ENCODE measurements at places on chromosomes 2 and 18.

DNA sequence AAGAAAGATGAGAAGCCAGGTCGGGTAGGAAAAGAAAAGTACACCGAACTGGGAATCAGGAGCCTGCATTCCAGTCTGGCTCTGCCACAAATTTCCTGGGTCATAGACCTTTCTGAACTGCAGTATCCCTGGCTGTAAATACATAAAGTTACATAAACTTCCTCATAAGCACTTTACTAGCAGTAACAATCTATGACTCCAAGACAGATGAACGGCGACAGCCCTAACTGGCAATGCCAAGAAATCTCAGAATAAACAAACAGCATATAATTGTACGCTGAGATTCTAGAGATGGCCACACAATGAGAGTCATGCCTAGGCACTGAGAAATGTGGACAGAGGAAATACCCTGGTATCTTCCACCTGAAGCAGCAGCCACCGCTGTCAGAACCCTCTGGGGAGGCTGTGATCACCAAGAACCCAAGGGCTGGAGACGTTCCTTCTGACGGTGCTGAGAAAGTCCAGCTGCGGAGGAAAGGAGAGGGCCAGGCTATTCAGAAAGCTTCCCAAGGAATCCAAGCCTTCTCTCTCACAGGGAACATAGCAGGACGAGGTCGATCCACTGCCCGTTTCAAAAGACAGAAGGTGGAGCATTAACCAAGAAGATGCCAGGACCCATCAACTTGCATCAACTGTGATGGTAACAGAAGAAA, 89.3 kb upstream of the SLC66A3 start:
- DNase-seq: peak; percentile 23

GRCh38 chr2:239268082-239268481, 132.7 kb downstream of the HDAC4 start:
- DNase-seq: no peak

- DNase-seq: no peak
These were observed 70.9 kb downstream of the ZNF385B start for GRCh38 chr2:179790235-179791217.

DNA sequence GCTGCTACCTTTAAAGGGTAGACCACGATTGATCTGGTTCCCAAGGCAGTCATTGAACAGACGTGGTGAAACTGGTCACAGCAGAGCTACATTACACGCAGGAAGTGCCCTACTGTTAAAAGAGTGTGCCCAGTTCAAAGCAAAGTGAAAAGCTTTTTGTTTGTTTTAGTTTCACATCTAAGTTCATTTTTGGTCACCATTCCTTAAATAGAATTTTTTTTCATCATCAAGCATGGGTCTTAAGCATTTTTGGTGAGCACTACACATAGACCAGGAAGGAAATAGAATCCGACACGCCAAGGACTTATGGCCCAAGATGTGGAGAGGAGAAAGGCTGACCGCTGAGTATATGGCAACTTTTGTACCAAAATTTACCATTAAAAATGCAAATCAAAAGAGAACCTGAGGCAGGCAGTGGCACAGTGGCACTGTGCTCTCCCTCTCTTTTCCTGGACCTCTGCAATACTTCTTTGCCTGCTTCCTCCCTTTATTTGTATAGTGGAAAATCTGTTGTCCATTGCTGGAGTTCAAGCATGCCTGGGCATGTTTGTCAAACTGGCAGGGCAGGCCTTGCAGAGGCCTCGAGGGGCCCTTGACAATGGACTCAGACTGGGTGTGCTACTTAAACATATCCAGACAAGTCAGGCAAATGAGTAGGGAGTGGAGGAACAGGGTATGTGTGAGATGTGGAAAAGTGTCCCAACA, 42.6 kb upstream of the HNRNPA3 start:
- DNase-seq: no peak

DNA sequence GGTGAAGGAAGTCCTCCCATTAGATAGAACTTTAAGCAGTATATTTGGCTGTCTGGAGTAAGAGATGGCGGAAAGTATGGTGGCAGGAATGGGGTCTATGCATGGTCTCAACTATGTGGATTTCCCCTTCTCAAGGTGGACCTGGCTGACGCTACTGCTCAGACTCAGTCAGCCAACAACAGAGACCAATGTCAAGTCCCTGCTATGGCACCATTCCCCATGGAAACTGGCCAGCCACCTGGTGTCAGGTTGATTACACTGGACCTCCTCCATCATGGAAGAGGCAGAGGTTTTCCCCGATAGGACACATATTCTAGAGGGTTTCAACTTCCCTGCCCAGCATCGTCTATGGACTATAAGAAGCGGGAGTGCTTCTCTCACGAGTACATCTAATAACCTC, 8.6 kb upstream of the FAHD2A start:
- no peak for DNase-seq

DNA sequence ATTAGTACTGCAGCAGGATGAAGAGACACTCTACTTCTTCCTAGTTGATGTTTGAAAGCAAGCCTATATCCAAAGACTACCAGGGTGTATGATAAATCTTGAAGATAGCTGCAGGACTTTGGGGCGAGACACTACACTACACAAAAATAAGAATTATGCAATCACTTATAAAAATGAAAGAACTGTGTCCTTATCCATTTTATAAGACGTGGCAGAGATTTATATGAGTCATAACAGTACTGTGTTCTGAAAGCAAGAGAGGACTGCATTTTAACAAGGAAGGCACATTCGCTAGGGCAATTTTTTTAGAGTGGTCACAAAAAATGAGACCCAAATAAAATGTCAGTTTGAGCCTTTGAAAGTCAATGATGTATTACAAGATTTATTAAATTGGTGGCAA, 617.0 kb upstream of the LINC00305 start:
- no peak for DNase-seq

- DNase-seq: no peak
These were observed 124.1 kb upstream of the ZBTB14 start for GRCh38 chr18:5419601-5420000.

DNA sequence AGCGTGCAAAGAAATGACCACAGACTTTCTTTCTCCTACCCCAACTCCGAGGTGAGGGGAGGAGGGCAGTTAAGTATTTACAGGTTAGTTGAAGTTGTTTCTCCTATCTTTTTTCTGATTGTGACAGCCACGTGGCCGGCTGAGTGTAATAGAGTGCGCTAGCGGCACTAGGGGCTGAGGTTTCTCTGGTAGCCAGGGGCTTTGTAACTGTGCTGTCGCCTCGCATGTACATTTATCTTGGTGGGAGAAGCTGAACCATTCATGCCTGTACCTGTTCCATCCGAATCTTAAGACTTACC, 214.1 kb upstream of the STON1 start:
- DNase-seq: peak; percentile 55

GRCh38 chr2:111024496-111024895, 96.2 kb upstream of the BCL2L11 start:
- no peak for DNase-seq

GRCh38 chr2:24894750-24895149, 25.3 kb downstream of the ADCY3 start:
- DNase-seq: no peak

DNA sequence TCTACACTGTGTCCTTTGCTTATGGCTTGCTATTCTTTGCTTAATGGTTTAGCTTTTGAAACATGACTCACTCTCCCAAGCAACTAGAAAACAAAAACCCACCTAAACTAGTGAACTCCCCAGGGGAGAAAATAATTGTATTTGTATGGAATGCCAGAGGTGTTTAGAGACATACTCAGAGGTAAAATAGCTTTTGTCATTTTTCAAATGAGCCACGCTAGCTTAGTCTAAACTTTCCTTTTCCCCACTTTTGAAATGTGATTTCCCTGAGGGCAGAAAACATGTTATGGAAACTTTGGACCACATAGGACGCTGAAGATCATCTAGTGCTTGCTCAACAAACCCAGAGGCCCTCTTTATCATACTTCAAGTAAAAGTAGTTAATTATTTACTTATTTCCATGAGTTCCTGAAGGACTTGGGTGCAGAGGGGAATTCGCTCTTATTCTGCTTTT, 16.5 kb upstream of the CYTIP start:
- DNase-seq: no peak

- DNase-seq: no peak
These were observed 2.2 kb downstream of the CDH19 start for GRCh38 chr18:66601649-66602048.

DNA sequence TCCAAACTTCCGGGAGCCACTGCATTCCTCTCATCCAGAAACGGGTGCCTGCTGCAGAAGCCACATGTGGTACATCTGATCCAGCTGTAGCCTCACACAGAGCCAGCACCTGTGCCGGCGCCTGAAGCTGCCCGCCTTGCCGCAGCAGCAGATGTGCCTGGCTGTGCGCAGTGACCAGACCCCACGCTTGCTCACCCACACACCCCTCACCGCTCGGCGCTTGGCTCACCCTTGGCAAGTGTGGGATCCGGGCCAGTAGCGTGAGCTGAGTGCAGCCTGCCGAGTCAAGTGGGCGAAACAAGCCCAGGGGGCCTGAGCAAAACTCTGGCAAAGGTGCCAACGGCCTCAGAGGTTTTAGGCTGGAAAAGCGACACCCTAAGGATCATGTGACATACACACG, 220.1 kb upstream of the TMEFF2 start:
- no peak for DNase-seq

GRCh38 chr2:39510140-39510539, 73.1 kb upstream of the MAP4K3 start:
- no peak for DNase-seq

GRCh38 chr2:18047213-18047611, 168.7 kb downstream of the KCNS3 start:
- no peak for DNase-seq

GRCh38 chr18:73151086-73151485, 283.3 kb upstream of the NETO1 start:
- DNase-seq: no peak

DNA sequence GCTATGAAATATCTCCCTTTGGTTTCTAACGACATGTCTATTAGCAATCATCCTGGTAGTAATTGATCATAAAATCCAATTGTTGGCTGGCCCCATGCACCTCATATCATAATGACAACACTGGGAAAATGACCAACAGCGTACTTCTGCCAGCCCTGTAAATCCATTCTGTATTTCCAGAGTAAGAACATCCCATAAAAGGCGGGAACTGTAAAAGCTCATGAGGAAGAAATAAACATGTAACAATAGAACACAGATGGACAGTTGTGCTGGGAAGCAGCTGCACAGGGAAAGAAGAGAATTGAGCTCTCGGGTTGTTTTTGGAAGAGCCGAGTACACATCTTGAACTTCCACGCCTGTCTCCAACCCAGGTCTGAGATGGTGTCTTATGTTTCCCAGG, 218.7 kb downstream of the CMPK2 start:
- DNase-seq: no peak

DNA sequence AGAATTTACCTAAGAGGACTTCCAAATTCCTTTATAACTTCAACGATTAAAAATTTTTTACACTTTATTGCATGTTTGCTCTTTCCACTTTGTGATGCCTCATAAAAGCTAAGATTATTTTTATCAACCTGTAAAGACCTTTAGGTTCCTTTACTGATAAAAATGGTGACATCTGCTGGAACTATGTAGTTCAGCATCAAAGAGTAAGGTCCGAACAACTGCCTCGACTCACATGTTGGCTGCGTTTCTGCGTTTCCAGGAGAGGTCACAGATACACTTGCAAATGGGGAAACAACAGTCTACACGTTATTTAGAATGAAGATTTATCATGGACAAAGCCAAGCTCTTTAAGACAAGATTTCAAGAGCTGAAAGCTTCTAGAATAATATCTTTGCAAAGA, 18.8 kb upstream of the TMX3 start:
- no peak for DNase-seq

- DNase-seq: no peak
These were observed 37.4 kb upstream of the CYP20A1 start for GRCh38 chr2:203201426-203201825.

DNA sequence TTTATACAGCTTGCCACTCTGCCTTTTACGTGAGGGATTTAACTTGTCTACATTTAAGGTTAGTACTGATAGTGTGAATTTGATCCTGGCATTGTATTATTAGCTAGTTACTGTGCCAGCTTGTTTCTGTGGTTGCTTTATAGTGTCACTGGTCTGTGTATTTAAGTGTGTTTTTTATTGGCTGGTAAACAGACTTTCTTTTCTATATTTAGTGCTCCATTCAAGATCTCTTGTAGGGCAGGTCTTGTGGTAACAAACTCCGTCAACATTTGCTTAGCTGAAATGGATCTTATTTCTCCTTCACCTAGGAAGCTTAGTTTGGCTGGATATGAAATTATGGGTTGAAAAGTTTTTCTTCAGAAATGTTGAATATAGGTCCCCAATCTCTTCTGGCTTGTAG, 1971.0 kb upstream of the LRRTM1 start:
- DNase-seq: no peak

DNA sequence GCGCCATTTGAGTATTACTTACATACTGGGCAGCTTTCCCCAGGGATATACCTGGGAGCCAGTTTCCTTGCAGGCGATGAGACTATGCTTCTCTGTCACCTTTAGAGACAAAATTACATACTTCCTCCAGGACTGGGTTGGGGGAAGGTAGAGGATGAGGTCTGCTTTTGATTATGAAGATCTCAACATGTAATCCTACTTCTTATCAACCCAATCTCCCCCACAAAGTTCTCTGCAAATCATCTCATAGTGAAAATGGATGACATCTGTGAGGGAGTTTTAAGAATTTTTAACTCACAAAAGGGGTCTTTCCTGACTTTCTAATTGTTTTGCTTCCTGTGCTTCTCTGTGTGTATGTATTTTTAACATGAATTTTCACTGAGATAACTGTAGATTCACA, 81.9 kb downstream of the TMEM131 start:
- DNase-seq: no peak

- DNase-seq: no peak
These were observed 463.3 kb downstream of the STK39 start for GRCh38 chr2:167784084-167784425.

DNA sequence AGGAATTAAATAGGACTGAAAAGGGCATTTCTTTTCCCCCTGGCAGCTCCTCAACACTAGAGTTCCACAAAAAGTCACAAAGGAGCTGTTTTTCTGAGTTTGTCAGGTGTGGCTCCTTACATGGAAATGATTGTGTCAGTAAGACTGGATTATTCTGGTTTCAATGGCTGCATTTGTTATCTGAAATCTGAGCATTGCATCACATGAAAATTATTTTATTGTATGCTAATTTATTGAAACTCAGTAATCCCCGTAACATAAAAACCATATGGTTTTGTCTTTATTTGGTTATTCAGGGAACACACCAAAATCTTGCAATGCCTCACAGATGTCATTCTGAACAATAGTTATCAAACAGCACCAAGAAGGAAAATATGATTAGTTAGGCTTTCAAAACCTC, 439.7 kb upstream of the TNP1 start:
- DNase-seq: no peak

DNA sequence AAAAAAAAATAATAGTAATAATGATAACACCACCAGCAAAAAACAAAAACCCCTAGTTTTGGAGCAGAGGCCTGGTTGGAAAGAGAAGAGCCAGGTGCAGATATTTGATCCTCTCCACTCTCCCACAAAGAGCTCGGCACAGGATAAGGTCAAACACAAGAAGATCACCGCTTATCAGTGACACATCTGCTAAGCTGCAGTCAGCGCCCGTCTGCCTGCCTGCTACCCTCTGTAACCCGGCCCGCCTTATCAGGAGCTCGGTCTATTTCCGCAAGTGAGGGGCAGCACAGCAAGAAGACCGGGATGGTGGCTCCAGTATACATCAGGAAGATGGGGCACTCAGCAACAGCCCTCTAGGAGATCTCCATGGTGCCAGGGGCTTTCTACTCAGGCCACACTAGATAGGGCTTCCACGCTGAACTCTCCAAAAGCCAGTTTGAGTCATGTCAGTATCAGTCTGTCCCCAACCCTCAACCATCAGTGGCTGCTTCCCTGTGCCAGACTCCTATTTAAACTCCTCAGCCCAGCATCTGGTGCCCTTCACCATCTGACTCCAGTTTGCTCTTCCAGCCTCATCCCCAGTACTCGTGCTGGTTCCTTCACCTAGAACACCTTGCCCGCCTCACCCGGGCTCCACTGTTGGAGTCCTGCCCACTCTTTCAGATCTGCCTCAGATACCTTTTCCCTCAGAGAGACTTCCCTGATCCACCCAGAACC, 67.3 kb upstream of the PPP1CB start:
- no peak for DNase-seq
